ENCODE measurements at places on chromosomes 2 and 18.

- peak; percentile 10 for DNase-seq
Measured at GRCh38 chr2:135744760-135745314, 3.2 kb downstream of the UBXN4 start.

GRCh38 chr2:8587920-8588830 lies 93.7 kb upstream of the ID2 start:
- no peak for DNase-seq

DNA sequence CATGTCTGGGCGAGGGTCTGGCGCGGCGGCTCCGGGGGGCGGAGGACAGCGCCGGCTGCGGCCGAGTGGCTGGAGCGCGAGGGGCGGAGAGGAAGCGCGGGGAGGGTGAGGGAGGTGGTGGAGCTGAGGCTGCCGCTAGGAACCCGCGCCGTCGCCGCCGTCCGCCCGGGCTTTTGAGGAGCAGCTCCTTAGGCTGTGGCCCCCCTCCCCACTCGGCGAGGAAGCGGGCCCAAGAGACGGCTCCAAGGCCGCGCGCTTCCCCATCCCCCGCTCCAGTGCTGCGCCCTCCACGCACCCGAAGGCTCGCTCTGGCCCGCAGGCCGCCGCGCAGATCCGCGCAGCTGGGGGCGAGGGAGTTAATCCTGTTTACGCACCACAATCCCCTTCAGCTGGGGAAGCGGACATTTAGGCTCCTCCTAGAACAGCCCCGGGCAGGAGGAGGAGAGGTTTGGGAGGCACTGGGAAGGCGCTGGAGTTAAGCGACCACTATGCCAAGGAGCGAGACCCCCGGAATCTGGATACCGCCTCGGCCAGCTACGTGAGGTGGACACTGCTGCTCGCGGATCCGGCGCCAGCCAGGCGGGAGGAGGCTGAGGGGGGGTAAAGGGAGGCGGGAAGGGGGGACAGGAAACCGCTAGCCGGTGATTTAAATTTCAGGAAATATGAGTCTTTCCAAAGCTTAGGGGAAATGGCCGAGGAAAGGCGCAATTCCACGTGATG lies at the start of gene CNRIP1:
TSS of gene CNRIP1 (minus strand) at position 552 of the 720 bp plus-strand sequence. CDS start at position 3, 549 bp downstream.
- no peak for DNase-seq

DNA sequence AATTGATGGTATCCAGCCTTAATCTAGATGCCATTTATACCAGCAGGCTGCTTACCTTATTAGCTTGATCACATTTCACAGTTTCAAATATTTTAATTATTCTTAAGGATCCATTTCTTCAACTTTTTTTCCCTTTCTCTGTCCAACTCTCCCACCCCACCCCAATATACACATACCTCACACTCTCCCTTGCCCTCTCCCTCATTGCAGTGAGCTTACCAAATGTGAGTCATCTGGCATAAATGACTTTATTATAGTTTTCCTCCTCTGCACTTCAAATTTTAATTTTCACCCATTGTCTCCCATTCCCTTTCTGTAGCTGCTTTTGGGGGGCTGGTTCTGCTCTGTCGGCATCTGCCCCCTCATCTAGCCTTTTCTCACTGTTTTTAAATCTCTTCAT lies 12.9 kb downstream of the HTR2B start:
- no peak for DNase-seq

GRCh38 chr18:25935356-25935755 lies 155.1 kb downstream of the SS18 start:
- DNase-seq = no peak

DNA sequence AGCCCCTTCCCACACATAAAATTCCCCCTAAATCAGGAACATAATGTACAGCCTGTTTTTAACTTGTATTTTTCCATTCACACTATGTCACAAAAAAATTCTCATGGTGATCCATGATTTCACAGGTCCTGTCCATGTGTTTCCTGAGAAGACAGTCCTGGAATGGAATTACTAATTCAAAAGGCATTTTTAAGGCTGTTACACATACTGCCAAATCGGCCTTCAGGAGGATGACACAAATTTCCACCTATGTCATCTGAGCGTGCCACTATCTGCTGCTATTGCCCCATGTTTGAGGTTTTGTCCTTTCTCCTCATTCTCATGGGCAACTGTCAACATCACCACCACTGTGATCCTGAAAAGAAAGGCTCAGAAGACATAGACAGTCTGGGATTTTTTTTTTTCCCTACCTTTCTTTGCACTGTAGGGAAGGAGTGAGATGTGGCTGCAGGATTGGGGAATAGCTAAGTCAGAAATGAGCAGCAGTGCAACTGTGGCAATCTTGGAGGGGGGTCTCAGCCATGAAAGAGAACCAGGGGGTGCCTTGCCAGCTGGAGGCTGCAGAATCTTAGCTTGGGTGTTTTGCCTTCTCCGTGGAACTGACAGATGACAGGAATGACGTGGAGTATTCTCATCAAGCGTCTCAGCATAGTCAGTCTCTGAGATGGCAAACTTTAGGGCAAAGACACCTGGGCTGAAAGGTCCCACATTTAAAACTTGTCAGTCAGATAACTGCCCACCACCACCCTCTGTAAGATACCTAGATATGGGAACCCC lies 73.4 kb downstream of the MARCHF4 start:
- DNase-seq = no peak

DNA sequence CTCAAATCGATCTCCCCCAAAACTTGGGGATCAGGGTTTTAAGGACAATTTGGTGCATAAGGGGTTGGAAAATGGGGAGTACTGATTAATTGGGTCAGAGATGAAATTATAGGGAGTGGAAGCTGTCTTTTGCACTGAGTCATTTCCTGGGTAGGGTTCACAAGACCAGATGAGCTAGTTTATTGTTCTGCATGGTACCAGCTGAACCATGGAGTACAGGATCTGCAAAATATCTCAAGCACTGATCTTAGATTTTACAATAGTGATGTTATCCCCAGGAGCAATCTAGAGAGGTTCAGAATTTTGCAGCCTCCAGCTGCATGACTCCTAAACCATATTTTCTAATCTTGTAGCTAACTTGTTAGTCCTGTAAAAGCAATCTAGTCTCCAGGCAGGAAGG lies 73.1 kb downstream of the CPO start:
- no peak for DNase-seq

GRCh38 chr2:135931776-135932443 lies 53.5 kb downstream of the DARS1 start:
- DNase-seq = no peak

DNA sequence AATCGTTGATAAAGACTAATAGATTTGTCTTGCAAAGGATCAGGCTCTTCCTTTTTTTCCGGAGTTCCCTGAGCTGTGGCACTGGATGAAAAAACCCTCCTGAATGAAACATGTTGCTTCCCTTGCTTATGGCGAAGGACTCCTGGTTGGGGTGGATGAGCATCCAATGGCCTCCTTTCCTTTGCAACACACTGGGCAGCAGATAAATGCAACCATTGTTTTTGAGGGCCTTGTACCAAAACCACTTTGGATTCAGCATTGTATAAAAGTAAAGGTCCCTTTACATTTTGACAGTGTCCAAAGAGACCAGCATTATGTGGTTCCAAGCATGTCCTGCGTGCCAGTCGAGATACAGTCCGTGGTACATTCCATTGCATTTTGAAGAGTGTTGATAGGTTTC lies 44.7 kb downstream of the FAM210A start:
- no peak for DNase-seq

DNA sequence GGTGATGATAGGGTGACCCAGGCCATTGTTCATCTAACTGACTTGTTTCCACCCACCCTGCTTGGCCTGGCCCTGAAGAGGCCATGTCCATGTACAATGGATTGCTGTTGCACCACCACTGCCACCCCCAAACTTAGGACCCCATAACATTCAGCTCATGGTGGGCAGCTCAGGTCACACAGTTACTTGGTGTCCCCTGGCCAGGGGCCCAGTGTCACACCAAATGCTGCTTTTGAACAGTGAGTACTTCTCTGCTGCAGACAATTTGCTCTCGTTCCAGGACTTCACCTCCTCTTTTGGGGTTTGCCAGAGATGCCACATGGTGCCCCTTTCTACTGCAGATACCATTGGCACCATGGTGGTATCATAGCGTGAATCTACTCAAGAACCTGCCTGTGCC lies 11.7 kb downstream of the MAB21L4 start:
- no peak for DNase-seq

DNA sequence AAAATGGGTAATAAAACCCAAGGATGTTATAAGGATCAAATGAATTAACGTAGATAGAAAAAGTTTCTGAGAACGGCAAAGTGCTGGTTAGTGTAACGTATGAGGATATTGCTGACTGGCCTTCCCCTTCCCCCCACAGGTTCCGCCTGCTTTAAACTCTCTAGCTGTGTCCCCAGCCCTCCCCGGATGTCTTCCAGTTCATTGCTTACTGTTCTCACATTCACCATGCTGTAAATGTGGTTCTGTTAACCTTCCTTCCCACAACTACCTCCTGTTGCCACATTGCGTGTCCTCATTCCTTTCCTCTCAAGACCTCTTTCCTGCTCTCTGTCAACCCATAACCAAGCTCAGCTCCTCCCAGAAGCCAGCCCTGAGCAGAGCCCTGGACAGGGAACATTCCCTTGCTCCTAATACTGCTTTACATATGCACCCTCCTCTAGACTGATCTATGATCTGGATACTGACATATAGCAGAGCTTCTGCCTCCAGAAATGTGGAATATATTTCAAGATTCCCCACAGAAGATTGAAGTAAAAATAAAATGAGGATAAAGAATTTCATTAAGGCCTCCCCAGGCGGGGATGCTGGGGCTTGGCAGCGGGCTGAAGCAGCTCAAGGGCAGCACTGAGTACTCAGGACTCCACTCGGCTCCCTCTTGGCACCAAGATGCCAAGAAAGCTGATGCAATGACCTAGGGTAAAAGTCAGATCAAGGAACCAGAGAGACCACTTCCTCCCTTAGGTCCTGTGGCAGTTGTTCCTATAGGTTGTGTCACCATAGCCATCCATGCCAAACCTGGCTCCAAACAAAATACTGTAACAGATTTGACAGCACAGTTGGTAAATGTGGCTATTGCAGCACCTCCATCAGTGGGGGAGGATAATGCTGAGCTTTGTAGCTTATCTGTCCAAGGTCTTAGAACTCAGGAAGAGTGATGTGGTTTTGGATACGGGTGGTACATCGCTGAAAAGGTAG lies 136.4 kb upstream of the PIK3C3 start:
- no peak for DNase-seq

- DNase-seq = no peak
Measured at GRCh38 chr2:200443916-200444315, 66.0 kb downstream of the KCTD18 start.

- peak; percentile 89 for DNase-seq
Measured at GRCh38 chr2:136118819-136119716, 1.1 kb upstream of the CXCR4 start.

DNA sequence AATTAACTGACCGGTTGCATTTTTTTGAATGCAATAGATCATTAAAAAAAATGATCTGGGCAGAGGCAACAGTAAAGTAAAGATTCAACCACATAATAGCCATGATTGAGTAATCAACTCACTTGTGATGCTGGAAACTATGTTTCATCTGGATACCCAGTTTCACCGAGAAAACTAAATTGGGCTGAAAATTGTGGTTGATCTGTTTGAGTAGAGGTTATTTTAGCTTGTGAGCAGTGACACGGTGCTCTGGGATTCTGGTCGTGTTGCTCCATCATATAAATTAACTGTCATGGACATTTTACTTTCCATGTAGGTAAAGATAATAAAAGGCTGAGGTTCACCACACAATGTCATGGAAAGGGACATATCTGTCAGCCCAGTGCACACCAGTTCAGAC lies 58.7 kb downstream of the CD226 start:
- no peak for DNase-seq

- DNase-seq = no peak
Measured at GRCh38 chr2:67938053-67938452, 124.8 kb downstream of the C1D start.

GRCh38 chr2:156473445-156473844 lies 37.3 kb downstream of the GPD2 start:
- no peak for DNase-seq

DNA sequence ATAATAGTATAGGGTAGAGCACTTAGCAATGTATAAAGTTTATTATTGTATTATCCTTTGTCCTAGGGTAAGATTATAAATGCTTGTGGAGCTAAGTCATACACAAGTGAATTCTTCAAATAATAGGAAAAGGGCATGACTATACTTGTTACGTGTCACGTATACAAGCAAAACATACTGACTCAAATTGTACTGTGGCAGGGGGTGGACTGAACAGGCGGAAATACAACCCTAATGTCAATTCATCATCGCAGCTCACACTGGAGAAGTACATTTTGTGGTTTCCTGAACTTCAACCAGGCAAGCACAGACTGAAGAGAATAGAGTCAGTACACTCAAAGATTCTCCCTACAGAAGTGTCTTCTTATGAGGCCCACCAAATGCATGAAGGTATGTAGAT lies 201.0 kb downstream of the MBD2 start:
- DNase-seq = no peak

- DNase-seq = no peak
Measured at GRCh38 chr18:35343488-35343935, 708 bp downstream of the ZNF24 start.

- DNase-seq = no peak
Measured at GRCh38 chr18:78920456-78921138, 59.0 kb upstream of the SALL3 start.

DNA sequence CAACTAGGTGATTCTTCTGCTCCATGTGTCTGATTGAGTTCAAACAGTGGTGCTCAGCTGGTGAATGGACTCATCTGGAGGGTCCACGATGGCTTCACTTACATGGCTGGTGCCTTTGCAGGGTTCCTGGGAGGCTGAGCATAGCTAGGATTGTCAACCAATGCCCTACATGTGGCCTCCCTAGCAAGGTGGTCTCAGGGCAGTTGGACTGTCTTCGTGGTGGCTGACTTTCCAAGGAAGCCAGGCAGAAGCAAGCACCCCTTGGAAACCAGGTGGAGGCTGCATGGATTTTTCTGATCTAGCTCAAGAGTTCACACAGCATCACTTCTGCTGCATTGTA lies 6.8 kb downstream of the IL1R2 start:
- no peak for DNase-seq

GRCh38 chr2:66521291-66521922 lies 86.5 kb downstream of the MEIS1 start:
- DNase-seq = no peak

DNA sequence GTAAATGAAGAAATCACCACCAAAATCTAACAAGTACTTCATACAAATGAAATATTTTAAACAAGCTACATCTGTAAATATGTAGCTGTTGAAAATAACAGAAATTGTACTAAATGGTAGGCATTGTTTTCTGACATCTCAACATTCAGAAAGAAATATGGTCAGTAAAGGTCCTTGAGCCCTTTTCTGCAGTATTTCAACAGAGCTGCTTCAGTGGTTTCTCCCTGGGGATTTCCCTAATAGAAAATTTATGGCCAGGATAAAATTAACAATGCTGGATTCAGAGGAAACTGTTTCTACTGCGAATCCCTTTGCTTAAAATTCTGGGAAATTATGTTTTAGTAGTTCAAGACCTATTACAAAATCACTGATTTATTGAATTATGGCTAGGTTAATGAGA lies 256.6 kb downstream of the PIEZO2 start:
- DNase-seq = no peak
